Motor neuron (in vitro differentiated cells): ENCODE measurements at places on chromosomes 1 and 21. TPM values are rescaled to one million over a fixed set of nuclear protein-coding genes. Genes with fewer than 3 reads are reported as not detected.

TSPAN1 gene
- 0.59 and 1.1 TPM in 2 replicates for total RNA-seq

SFN gene
- 0.32 and 0.75 TPM in 2 replicates for total RNA-seq

TSPEAR gene
- 0.31 and 0.50 TPM in 2 replicates for total RNA-seq

RBBP5 gene
- 24.4 and 25.2 TPM in 2 replicates for total RNA-seq

GJB3 gene
- 0.17 and 0.18 TPM in 2 replicates for total RNA-seq

ALPL gene
- total RNA-seq = 16.9 and 19.7 TPM in 2 replicates

FAM151A gene
- total RNA-seq = not detected in 2 replicates

HMGB4 gene
- 0.08 and 0.09 TPM in 2 replicates for total RNA-seq
